ENCODE measurements at places on chromosomes 2 and 18.
A peak's percentile ranks its signal among the peaks of the same experiment; 100 is the strongest.

GRCh38 chr2:126715111-126715510 lies 59.2 kb downstream of the GYPC start:
- DNase-seq = no peak

DNA sequence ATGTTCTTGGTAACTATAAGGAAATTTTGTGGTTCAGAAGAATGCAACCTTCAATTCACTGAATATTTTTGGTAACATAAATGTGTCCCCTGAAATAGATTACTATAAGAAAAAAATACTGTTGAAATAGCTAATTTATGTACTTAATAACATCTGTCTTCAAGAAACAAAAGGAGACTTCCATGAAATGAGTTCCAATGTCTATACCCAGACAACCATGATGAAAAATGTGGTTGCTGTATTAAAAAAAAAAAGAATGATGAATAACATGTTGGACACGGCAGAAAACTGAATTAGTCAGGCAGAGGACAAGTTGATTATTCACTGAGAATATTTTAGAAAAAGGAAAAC lies 98.5 kb downstream of the TACR1 start:
- no peak for DNase-seq

DNA sequence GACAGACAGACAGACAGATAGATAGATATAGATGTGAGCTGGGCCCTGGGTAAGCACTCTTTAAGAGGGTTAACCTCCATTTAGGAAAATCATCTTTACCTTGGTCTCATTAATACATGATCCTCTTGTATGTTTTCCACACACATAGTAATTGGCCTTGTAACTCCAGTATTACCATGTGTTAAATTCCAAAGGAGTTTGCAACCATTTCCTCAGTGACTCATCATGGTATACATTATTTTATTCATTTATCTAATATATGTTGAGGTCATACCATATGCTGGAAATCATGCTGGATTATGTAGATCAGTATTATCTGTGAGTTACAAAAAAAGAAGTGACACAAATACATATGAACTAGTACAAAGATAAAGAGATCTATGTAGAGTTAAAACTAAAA lies 504.3 kb downstream of the DCC start:
- no peak for DNase-seq

GRCh38 chr2:150133623-150134022 lies 353.8 kb downstream of the RND3 start:
- DNase-seq = peak; percentile 10

- DNase-seq = no peak
These were observed 143.7 kb upstream of the RPRM start for GRCh38 chr2:153622285-153622684.

Measured in NCI-H345 (cell line).